ENCODE measurements at places on chromosomes 12 and 14.
A peak's percentile ranks its signal among the peaks of the same experiment; 100 is the strongest.

DNA sequence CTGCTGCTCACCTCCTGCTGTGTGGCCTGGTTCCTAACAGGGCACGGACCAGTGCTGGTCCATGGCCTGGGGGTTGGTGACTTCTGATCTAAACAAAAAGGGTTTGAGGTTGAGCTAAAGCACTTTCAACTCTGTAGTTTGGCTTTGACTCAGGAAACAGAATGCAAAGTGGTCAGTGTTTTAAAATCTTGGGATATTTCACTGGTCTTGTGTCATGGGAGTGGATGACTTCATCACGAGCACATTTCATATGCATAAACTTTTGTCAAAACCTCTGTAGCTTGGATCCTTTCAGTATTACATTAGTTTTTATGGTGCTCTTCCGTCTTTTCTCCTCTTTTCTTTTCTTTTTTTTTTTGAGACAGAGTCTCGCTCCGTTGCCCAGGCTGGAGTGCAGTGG lies 25.6 kb downstream of the FAM161B start:
- DNase-seq = no peak

- no peak for DNase-seq
Observed at GRCh38 chr12:69423037-69423905, 46.9 kb upstream of the FRS2 start.

DNA sequence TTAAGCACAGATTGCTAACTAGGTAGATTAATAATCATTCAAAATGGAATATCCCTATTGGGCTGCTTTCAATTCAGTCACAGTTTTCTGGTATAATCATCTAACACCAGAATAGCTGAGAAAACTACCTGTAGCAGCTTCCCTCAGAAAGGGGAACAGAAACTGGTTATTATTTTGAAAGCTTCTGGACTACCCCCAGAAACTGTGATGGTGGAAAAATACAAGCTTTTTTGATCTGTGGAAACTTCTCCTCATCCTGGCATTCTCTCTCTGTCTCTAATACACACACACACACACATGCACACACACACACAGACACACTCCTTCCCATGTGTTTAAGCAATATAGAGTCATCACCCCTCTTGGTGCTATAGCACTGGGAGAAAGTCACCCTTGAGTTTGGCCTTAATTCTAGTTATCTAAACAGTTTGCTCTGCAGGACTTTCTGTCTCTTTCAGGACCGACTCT lies 251.5 kb upstream of the LMO3 start:
- no peak for DNase-seq

GRCh38 chr12:54390668-54391551 lies 6.4 kb upstream of the ZNF385A start:
- peak; percentile 80 for DNase-seq

GRCh38 chr14:97724265-97724731 lies 927.1 kb downstream of the VRK1 start:
- DNase-seq = peak; percentile 22

GRCh38 chr12:87661786-87662377 lies 367.3 kb downstream of the C12orf50 start:
- DNase-seq = no peak

GRCh38 chr12:132406493-132407450 lies 77.4 kb upstream of the GALNT9 start:
- no peak for DNase-seq

DNA sequence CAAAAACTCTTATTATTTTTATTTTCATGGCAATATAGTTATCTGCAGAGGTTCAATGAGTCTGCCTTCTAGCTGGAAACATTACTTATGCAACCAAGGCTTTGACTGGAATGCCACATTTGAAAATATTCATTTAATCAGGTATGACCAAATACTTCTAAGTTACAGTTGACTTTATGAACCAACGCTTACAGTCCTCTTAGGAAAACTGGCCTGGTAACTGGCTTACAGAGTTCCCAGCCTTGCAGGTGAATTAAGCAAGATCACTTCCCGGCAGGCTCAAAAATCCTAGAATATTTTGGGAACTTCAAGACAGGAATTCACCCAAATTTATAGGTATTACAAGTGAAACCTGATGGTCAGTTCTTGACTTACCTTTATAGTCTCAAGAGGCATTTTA lies 12.3 kb downstream of the LRP6 start:
- no peak for DNase-seq

DNA sequence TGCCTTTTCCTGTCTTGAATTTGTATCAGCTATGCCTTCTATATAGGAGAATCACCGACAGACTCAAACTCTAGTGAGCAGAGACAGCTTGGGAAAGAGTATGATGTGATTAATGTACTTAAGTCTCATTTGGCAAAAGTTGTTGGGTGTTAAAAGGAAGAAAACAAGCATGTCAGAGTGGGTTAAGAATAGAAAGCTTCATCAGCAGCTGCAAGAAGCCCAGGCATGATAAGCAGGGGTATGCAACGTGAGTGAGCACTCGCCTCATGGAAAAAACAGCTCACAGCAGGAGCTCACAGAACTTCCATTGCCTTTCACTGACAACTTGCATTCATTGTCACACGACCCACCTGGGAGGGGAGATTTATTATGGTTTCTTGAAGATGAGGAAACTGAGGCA lies 35.9 kb upstream of the WNK1 start:
- DNase-seq = no peak

GRCh38 chr14:98341211-98341610 lies 930.8 kb downstream of the BCL11B start:
- DNase-seq = no peak

Data from CD4-positive, alpha-beta T cell treated with Interleukin-15 for 1 hour (primary cell).